Tibial nerve (tissue), 4 donors: ENCODE measurements at places on chromosomes 6 and 20.

GRCh38 chr20:17612992-17613327 lies 43.1 kb downstream of the DSTN start:
- H3K4me1 ChIP-seq = no peaks in the 10 kb centered on the region
- H3K4me3 ChIP-seq = no peak overlapping the region
- no peak for DNase-seq
- H3K36me3 ChIP-seq = no peaks in the 10 kb centered on the region
- H3K27ac ChIP-seq = peak overlapping the region; percentile 63

DNA sequence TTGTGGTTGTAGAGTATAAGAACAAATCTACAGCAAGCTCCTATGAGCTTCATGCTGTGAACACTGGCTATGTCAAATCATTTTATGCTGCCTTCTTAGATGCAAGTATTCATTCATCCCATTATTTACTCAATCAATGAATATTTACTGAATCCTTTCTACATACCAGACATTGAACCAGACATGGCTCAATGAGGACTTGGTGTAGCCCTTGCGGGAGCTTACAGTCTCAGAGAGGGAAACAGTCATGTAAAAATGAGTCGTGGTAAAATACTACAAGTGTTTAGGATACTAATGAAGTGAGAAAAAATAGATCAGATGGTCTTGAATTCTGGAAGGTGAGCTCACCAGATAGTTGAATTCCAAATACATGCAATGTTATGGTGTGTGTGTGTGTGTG lies 44.8 kb upstream of the ENPP1 start:
- no peak overlapping the region for H3K4me3 ChIP-seq
- DNase-seq = no peak
- peaks cover 5% of the 10 kb centered on the region for H3K4me1 ChIP-seq
- H3K36me3 ChIP-seq = no peaks in the 10 kb centered on the region

GRCh38 chr6:137740967-137741761 lies 125.9 kb upstream of the TNFAIP3 start:
- H3K27me3 ChIP-seq = no peaks in the 10 kb centered on the region
- H3K4me1 ChIP-seq = peaks cover 6% of the 10 kb centered on the region
- H3K4me3 ChIP-seq = no peak overlapping the region
- no peaks in the 10 kb centered on the region for H3K36me3 ChIP-seq
- no peak for DNase-seq

GRCh38 chr20:1998193-1998520 lies 4.3 kb upstream of the PDYN start:
- H3K27me3 ChIP-seq = peaks cover 42% of the 10 kb centered on the region
- no peak for DNase-seq
- H3K4me3 ChIP-seq = no peak overlapping the region
- H3K36me3 ChIP-seq = no peaks in the 10 kb centered on the region
- no peak overlapping the region for H3K27ac ChIP-seq

DNA sequence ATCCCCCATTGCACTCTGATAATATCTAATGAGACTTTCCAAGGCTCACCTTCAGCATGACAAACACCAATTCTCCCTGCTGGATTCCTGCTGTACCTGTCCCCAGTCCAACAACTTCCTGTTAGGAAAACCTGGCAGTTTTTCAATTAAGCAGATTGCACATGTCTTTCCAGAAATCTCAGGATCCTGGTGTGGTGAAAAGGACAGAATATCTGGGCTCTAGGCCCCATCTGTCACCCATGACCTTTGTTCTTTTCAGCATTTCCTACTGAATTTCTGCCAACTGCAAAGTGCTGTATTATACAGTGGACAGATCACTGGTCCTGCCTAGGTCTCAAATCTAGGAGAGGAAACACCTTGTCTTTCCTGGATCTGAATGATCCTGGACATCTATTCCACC lies 27.7 kb upstream of the DTNBP1 start:
- no peaks in the 10 kb centered on the region for H3K27me3 ChIP-seq
- DNase-seq = no peak
- H3K27ac ChIP-seq = no peak overlapping the region
- H3K4me1 ChIP-seq = peaks cover 3% of the 10 kb centered on the region

- no peak for DNase-seq
- no peaks in the 10 kb centered on the region for H3K27me3 ChIP-seq
- H3K4me1 ChIP-seq = peaks cover 11% of the 10 kb centered on the region
- H3K27ac ChIP-seq = no peak overlapping the region
- no peaks in the 10 kb centered on the region for H3K36me3 ChIP-seq
These were observed 7.9 kb upstream of the HECA start for GRCh38 chr6:139126931-139127330.

- no peak overlapping the region for H3K27ac ChIP-seq
- no peaks in the 10 kb centered on the region for H3K4me1 ChIP-seq
- peak; percentile 43 for DNase-seq
- no peak overlapping the region for H3K4me3 ChIP-seq
These were observed 63.9 kb downstream of the CD164 start for GRCh38 chr6:109318328-109318876.

- H3K36me3 ChIP-seq = no peaks in the 10 kb centered on the region
- no peak overlapping the region for H3K4me3 ChIP-seq
- DNase-seq = no peak
- no peak overlapping the region for H3K27ac ChIP-seq
These were observed 12.9 kb upstream of the SLC22A7 start for GRCh38 chr6:43284991-43285781.

GRCh38 chr20:1383623-1384404 lies 9.0 kb downstream of the FKBP1A start:
- H3K36me3 ChIP-seq = no peaks in the 10 kb centered on the region
- no peak overlapping the region for H3K4me3 ChIP-seq
- H3K27ac ChIP-seq = no peak overlapping the region
- H3K4me1 ChIP-seq = peaks cover 14% of the 10 kb centered on the region

DNA sequence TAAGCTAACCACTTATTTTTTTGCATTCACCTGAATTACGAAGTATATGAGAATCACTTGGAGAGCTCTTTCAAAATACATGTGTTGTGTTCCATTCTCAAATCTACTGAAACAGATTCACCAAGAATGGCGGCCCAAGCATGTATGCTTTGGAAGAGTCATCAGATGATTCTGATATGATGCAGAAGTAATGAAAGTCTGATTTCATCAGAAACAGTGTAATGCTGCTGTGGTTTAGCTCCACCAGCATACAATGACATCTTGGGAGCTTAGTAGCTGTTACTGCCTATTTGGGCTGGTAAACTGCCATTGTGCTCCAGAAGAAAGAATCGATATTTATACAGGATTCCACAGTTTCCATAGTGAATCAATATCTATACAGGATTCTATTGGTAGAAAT lies 52.9 kb downstream of the UBR2 start:
- no peaks in the 10 kb centered on the region for H3K4me1 ChIP-seq
- H3K27me3 ChIP-seq = no peaks in the 10 kb centered on the region
- no peak overlapping the region for H3K27ac ChIP-seq
- no peak for DNase-seq
- H3K4me3 ChIP-seq = no peak overlapping the region
- H3K36me3 ChIP-seq = peaks cover 73% of the 10 kb centered on the region

DNA sequence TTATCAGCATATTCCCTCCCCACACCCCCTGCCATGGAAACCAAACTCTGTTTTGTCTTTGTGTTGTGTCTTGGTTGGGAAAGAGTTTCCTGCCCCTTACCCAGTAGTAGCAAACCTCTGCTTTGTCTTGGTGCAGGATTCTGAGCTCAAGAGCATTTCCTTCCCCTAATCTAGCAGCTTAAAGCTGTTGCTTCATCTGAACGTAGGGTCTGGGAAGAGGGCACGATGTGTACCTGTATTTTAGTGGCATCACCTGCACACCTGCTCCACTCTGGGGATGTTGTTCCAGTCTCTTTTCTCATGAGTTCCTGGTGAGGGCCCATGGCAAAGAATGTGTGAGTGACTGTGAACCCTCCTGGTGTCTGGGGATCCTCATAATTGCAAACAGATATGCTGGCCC lies 164.7 kb downstream of the SCP2D1 start:
- no peaks in the 10 kb centered on the region for H3K27me3 ChIP-seq
- H3K36me3 ChIP-seq = no peaks in the 10 kb centered on the region
- H3K4me3 ChIP-seq = no peak overlapping the region
- H3K4me1 ChIP-seq = no peaks in the 10 kb centered on the region

- H3K4me3 ChIP-seq = no peak overlapping the region
- H3K4me1 ChIP-seq = peaks cover 9% of the 10 kb centered on the region
- DNase-seq = no peak
- no peaks in the 10 kb centered on the region for H3K27me3 ChIP-seq
These were observed 697.2 kb upstream of the CITED2 start for GRCh38 chr6:140071601-140072062.

GRCh38 chr20:45629496-45630100 lies at the start of gene WFDC10A:
WFDC10A (plus strand) TSS chr20:45629739; CDS start chr20:45629814, 75 bp downstream.
- H3K4me1 ChIP-seq = no peaks in the 10 kb centered on the region
- H3K36me3 ChIP-seq = no peaks in the 10 kb centered on the region
- no peak for DNase-seq
- no peak within 1 kb of the TSS for H3K27ac ChIP-seq
- no peak within 1 kb of the TSS for H3K4me3 ChIP-seq
- no peaks in the 10 kb centered on the region for H3K27me3 ChIP-seq

DNA sequence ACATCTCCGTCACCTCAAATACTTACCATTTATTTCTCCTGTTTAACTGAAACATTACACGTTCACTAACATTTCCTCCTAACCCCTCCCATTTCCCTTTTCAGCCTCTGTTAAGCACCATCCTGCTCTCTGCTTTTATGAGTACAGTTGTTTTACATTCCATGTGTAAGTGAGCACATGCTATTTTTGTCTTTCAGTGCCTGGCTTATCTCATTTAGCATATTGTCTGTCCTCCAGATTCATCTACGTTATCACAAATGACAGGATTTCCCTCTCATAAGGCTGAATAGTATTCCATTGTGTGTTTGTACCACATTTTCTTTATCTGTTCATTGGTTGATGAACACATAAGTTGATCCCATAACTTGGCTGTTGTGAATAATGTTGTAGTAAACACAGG lies 22.7 kb downstream of the TAF11 start:
- no peaks in the 10 kb centered on the region for H3K36me3 ChIP-seq
- no peaks in the 10 kb centered on the region for H3K4me1 ChIP-seq
- no peaks in the 10 kb centered on the region for H3K27me3 ChIP-seq
- no peak overlapping the region for H3K4me3 ChIP-seq
- DNase-seq = no peak

- no peak overlapping the region for H3K27ac ChIP-seq
- no peaks in the 10 kb centered on the region for H3K27me3 ChIP-seq
- H3K4me1 ChIP-seq = no peaks in the 10 kb centered on the region
- H3K4me3 ChIP-seq = no peak overlapping the region
- no peaks in the 10 kb centered on the region for H3K36me3 ChIP-seq
These were observed 45.0 kb upstream of the FUCA2 start for GRCh38 chr6:143556529-143556928.

- no peak for DNase-seq
- H3K27me3 ChIP-seq = no peaks in the 10 kb centered on the region
- H3K36me3 ChIP-seq = peaks cover 3% of the 10 kb centered on the region
- H3K27ac ChIP-seq = no peak overlapping the region
- no peaks in the 10 kb centered on the region for H3K4me1 ChIP-seq
- no peak overlapping the region for H3K4me3 ChIP-seq
These were observed 6.2 kb downstream of the TTPAL start for GRCh38 chr20:44481719-44482416.
